ENCODE measurements at places on chromosomes 3 and 15.

GRCh38 chr15:35477312-35478262 is 68.4 kb downstream of the DPH6 start:
- DNase-seq, result no peak

GRCh38 chr3:143529018-143529478 is 319.2 kb downstream of the SLC9A9 start:
- no peak for DNase-seq

GRCh38 chr15:99090011-99090699 is 14.7 kb upstream of the SYNM start:
- DNase-seq, result no peak

GRCh38 chr15:66875588-66876420 is 173.8 kb downstream of the SMAD6 start:
- DNase-seq, result no peak

DNA sequence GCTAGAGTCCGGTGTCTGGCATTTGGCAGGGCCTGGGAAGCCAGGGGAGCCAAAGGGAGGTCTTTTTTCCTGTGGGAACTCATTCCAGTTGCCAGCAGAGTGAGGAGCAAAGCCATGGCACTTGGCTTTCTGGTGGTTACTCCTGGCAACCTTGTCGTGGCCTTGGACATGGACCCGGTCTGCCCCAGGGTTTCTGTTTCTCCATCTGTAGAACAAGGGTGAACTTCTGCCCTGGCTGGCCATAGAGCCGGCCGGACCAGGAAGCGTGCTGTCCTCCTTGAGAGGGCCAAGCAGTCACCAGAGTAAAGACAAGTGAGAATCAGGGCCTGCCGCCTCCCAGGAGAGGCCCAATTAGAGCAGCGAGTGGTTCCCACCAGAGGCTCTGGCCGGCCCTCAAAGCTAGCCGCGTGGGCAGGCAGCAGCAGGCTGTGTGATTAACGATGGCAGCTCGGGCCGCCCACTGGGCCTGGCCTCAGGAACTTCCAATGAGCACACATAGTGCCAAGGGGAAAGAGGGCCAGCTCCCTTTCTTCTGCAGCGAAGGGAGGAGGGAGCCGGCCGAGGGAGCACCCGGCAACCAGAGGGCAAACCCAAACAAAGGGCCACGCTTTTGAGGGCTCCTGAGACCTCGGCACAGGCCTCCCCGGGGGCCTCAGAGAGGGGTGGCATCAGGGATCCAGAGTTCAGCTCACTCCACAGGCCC is 29.1 kb upstream of the ELP6 start:
- DNase-seq, result no peak

- no peak for DNase-seq
Observed at GRCh38 chr3:126546013-126546412, 12.7 kb downstream of the C3orf22 start.

GRCh38 chr3:157103280-157103679 is 56.7 kb downstream of the CCNL1 start:
- no peak for DNase-seq

- no peak for DNase-seq
Observed at GRCh38 chr3:126491221-126492013, 15.7 kb upstream of the ZXDC start.

DNA sequence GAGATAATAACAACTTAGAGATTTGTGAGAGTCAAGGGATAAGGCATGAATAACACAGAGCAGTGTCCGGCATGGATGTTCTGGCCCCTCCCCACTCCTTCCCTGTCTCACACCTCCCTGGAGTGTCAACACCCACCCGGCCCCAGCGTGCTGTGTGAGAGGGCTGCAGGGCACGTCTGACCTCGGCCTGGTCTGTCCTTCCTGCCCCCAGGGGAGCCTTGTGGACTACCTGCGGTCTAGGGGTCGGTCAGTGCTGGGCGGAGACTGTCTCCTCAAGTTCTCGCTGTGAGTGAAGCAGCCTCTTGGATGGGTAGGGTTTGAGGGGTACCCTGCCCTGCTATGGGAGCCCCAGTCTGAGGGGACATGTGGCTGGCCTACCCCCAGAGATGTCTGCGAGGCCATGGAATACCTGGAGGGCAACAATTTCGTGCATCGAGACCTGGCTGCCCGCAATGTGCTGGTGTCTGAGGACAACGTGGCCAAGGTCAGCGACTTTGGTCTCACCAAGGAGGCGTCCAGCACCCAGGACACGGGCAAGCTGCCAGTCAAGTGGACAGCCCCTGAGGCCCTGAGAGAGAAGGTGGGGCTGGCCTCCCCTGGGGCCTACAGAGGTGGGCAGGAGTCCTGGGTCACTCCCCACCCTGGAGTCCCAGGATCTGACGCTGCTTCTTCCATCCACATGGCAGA is 11.2 kb upstream of the LMAN1L start:
- DNase-seq, result no peak
